ENCODE measurements at places on chromosomes 11 and 22. TPM values are rescaled to one million over a fixed set of nuclear protein-coding genes. Genes with fewer than 3 reads are reported as not detected.

P4HA3 gene
- total RNA-seq, result not detected

CHRM1 gene
- total RNA-seq, result not detected

ARL2 gene
- 122 TPM for total RNA-seq

OOSP2 gene
- total RNA-seq, result not detected

APOBEC3A gene
- total RNA-seq, result not detected

CARNS1 gene
- total RNA-seq, result 6.2 TPM

SNX32 gene
- total RNA-seq, result 1.6 TPM
